A549 (cell line): ENCODE measurements at places on chromosomes 4 and X. TPM values are rescaled to one million over a fixed set of nuclear protein-coding genes. Genes with fewer than 3 reads are reported as not detected.

DNA sequence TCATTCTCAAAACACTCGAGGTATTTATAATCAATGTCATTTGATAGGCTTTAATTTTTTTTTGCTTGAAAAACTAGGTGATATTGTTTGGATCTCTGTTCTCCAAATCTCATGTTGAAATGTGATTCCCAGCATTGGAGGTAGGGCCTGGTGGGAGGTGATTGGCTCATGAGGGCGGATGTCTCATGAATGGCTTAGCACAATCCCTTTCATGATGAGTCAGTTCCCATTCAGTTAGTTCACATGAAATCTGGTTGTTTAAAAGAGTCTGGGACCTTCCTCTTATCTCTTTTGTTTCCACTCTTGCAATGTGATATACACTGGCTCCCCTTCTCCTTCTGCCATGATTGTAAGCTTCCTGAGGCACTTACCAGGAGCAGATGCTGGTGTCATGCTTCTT is 638.7 kb downstream of the DMD start:
- DNase-seq: no peak

The CORIN gene
- not detected in 3 replicates for polyA plus RNA-seq

- DNase-seq: no peak
Observed at GRCh38 chrX:129773649-129774458, 5.9 kb upstream of the SASH3 start.

The BEND2 gene
- not detected in 3 replicates for polyA plus RNA-seq

The SAGE1 gene
- 0.03 to 0.05 TPM (median 0.04 TPM) in 3 replicates for polyA plus RNA-seq

DNA sequence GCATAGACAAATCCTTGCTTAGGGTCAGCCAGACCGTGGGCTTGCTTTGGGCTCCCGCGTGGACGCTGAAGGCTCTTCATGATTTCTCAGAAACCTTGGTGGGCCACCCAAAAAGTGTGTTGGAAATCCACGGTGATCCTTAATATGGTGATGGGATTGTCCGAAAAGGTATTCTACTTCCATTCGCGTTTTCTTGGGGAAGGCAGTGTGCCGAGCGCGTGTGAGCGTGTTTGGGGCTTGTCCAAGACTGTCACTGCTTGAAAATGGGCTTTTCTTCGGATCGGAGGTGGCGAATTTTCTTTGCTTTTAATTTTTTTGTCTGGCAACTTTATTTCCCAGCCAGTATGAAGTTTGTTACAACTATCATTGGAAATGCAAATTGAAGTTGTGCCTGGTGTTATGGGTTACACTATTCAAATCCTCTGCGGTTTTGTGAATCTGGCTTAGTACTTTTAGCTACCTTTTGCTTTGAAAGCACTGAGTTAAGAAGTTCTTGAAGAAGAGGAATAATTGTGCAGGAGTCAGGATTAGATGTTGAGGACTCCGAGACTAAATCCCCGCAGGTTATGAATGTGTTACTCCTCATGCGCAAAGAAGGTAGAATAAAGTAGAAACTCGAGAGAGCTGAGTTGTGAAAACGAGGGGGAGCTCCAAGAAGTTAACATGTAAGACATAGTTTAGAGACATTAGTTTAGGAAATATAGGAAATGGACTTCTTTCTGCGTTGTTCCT is 3.2 kb downstream of the SPRY1 start:
- DNase-seq: no peak

DNA sequence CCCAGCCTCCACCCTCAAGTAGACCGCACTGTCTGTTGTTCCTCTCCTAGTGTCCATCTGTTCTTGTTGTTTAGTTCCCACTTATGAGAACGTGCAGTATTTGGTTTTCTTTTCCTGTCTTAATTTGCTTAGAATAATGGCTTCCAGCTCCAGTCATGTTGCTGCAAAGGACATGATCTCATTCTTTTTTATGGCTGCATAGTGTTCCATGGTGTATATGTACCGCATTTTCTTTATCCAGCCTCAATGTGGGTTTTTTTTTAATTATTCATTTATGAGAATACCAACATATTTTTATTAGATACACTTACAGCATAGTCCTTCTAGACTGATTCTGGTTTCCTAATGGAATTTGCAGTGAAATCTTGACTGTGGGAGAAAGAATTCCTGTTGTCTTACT is 1.3 kb downstream of the VMA21 start:
- no peak for DNase-seq

DNA sequence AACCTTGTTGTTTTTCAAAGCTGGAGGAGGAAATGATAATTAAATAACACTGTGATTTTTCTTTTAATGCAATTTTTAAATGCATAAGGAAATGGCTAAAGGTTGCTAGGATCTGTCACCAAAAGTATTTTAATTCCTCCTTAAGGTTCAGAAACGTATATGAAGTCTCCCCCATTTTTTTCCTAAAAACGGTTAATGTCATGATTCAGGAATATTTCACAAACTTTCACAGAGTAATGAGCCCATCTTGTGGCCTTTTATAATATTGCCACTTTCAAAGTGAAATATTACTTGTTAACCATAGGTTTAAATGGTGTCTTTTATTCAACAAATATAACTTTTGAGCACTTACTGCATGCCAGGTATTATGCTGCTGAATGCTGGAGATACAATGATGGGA is 99.5 kb upstream of the USP38 start:
- DNase-seq: peak; percentile 2

The FGFBP2 gene
- not detected in 3 replicates for polyA plus RNA-seq

DNA sequence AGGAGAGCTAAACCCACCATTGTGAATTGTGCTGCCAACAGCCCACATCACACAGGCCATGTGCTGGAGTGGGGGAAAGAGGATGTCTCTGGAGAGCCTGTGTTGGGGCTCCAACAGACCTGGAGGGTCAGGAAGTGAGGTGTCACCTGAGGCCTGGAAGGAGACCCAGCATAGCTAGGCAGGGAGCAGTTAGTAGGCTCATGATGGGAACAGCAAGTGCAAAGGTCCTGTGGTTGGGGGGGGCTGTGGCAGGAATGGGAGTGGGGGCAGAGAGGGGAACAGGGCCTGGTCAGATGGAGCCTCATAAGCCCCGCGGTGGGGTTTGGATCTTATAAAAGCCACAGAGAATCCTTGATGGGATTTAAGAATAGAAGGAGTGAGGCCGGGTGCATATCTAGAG is 35.9 kb upstream of the GPR78 start:
- DNase-seq: no peak

- no peak for DNase-seq
Observed at GRCh38 chr4:159652871-159653270, 550.0 kb downstream of the RAPGEF2 start.

- DNase-seq: no peak
Observed at GRCh38 chrX:15977644-15978043, 123.0 kb upstream of the AP1S2 start.

DNA sequence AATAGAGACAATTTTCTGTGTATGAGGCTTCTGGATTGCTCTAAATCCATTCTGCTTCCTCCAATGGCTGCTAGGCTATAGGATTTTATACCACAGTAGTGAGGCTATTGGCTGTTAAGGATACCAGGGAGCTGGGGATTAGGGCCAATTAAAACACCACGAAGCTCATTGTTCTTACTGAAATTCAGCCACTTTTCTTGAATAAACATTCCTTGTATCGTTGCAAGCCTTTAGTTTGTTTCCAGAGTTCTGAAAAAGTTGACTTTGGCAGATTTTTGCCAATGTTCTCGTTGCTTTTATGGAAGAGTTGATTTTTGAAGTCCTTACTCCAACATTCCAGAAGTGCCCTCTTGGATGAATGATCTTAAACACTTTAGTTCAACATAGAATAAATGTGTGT is 238.4 kb upstream of the TEX13A start:
- no peak for DNase-seq

The PLAC8 gene
- 1.6 to 1.7 TPM (median 1.7 TPM) in 3 replicates for polyA plus RNA-seq

DNA sequence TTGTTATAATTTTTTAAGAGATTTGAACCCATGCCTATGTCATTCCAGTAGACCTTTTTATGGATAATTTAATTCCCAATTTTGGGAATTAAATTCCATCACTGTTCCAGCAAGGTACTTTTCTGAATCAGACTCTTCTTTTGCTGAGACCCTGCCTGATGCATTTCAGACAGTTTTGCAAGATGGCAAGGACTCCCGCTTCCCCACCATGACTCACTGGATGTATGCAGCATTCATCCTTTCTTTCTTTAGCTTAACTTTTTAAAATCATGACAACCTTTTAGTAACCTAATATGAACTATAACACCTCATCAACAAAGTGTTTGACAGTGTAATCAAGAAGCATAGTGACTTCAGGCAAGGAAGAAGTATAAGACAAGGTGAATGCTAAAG is 178.1 kb upstream of the LEF1 start:
- DNase-seq: no peak

- no peak for DNase-seq
Observed at GRCh38 chr4:78222575-78223186, 165.6 kb downstream of the FRAS1 start.

GRCh38 chr4:123468479-123469031 is 72.0 kb downstream of the SPRY1 start:
- DNase-seq: no peak

DNA sequence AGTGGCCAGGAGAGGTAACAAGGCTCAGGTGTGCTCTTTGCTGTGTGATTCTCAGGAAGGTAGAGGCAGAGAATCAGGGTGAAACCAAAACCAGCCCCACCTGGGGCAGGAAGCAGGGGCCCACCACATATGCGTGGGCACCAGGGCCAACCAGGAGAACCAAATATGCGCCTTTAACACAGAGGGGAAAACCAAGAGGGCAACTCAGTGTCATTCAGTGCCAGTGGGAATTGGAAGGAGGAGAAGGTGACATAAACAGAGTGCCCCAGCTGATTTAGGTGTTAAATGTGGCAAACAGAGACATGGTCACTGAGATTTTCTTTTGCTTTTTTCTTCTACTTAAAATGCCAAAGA is 106.8 kb upstream of the MAMLD1 start:
- no peak for DNase-seq

GRCh38 chrX:18119856-18120255 is 100.8 kb downstream of the BEND2 start:
- peak; percentile 4 for DNase-seq

The BANK1 gene
- polyA plus RNA-seq: 2.2 to 2.8 TPM (median 2.5 TPM) in 3 replicates

- no peak for DNase-seq
Observed at GRCh38 chr4:171621646-171622045, 191.6 kb upstream of the GALNTL6 start.

GRCh38 chr4:105198541-105198940 is 51.9 kb downstream of the TET2 start:
- DNase-seq: no peak

DNA sequence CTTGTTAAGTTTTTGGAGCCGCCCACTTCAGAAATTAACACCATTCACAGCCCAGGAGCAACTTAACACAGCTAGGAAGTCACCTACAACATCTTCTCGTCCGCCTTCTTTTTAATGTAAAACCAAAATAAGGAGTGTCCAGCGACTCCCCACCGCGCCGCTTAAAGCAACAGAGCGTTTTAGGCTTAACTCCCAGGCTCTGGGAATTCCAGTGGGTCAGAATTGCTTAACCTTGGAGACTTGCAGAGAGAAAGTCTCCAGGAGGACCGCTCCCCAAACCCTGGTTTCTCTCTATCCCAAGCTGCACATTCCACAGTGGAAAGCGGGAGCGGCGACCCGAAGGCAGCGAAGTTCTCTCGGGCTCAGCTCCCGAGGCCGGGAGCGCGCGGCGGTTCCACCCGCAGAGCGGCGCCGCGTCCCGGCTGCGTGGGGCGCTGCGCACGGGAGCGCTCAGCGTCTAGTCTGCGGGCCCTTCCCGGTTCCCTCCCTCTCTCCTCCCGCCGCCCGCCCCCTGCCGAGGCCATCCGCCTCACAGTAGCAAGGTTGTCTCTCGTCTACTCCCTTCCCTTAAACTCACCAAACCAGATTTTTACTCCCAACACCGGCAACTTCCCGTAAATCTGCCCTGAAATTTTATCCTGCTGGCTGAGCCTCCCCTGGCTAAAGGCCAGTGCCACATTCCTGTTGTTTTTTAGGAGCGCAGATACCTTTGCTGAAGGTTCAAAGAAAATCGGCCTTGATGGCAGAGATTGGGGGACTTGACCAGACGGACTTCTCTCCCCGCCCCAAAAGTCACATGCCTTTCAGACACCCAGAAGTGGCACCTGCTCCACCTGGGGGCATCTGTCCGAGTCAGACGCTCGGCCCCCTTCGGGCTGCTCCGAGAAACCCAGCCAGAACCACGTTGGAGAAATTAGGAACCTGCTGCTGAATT is at the start of gene RBM47:
TSS of gene RBM47 (minus strand) at position 464 of the 934 bp plus-strand sequence. CDS start 190,971 bp downstream, outside the sequence.
- peak; percentile 76 for DNase-seq

The NAP1L2 gene
- 1.3 to 1.8 TPM (median 1.4 TPM) in 3 replicates for polyA plus RNA-seq

- no peak for DNase-seq
Observed at GRCh38 chr4:6658597-6659075, 18.2 kb downstream of the MRFAP1 start.

The TRIM61 gene
- polyA plus RNA-seq: not detected in 3 replicates

- DNase-seq: peak; percentile 5
Observed at GRCh38 chr4:37889849-37890800, 759 bp upstream of the TBC1D1 start.

DNA sequence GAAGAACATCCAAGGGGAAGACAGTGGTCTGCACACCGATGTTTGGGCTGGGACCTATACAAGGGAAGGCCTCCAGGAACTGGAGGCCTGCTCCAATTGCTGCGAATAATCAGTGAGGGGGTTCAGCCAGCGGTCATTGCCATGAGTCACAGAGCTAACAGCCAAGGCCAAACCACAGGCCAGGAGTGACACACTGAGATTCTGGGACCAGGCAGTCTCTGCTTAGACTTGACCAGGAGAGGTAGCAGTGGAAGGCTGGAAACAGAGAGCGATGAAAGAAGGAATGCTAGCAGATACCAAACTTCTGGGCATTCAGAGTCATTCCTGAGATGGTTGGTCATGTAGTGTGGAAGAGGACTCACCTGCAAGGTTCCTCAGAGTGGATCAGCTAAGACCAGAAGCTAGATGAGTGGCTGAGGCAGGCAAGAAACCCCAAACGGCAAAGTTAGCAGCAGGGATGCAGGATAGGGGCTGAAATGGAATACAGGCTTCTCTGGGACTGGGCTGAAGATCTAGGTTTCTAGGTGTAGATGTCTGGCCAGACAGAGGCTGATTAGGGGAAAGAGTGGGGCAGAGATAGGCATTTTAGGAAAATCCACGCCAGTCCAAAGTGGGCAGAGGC is 54.7 kb downstream of the CNGA2 start:
- peak; percentile 45 for DNase-seq

GRCh38 chr4:53908661-53909078 is 155.7 kb downstream of the CHIC2 start:
- DNase-seq: peak; percentile 57

- DNase-seq: no peak
Observed at GRCh38 chr4:152424396-152424795, 111.5 kb downstream of the FBXW7 start.
